ENCODE measurements at places on chromosomes 1 and 21.

- DNase-seq = no peak
Observed at GRCh38 chr1:111179968-111180533, 20.4 kb downstream of the DENND2D start.

DNA sequence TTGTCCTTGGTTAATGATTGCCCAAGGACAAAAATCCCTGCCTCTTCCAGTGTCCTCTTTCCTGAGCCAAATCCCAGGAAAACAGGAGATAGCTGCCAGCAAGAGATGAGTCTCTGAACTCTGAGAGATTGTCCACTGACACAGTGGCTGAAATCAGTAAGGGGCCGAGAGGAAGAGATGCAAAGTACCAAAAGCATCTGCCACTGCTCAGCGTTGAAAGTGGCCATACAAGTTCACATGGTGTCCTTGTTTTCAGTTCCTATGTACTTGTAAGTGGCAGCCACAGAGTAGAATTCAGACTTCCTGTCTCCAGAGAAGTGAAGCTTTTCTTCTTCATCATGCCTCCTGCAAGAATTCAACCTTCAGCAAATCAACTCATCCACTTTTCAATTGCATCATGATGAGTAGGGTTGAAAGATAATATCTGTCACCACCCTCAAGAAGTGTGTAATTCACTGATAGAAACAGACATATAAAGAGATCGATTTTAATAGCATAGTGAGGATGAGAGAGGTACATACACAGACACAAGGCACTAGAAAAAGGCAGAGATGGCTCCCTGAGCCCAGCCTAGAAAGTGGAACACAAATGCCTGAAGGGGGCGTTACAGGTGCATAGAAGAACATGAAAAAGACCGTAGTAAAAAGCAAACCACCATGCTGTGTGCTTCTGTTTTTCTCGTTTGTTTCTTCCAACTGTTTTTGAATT, 185.8 kb downstream of the MRPL39 start:
- DNase-seq = peak; percentile 10

DNA sequence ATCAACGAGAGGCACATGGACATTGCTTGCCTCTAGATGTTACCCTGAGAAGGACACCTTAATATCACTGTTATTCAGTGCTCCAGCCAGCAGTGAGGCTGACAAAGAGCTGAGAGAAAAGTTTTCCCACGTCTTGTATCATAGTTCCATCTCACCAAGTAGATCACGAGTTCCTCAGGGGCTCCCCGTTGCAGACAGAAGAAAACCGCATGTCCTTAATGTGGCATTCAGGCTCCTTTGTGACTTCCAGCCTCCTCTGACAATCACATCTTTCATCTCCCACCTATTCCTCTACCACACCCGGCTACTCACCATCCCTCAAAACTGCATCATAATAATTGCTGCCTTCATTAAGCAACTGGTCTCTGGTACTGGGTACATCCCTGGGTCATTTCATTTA, 75.3 kb downstream of the DMRTA2 start:
- no peak for DNase-seq

- DNase-seq = no peak
Observed at GRCh38 chr1:208179263-208179816, 64.8 kb downstream of the PLXNA2 start.

DNA sequence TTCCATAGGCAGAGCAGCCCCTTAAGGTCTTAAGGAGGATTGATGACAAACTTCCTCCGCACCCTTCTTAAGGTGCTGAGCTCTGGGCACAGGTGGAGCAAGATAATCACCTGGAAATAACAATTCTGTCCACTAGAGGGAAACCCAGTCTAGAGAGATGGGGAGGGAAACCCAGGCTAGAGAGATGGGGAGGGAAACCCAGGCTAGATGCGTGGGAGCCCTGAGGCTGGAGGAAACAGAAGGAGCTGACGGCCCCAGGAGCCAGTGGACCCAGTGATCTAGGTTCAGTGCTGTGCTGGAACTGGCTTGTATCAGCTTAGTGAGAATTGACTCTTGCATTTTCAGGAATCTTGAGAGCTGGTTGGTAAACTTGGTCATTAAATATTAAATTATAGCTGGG, 17.8 kb upstream of the MYCL start:
- DNase-seq = peak; percentile 37

DNA sequence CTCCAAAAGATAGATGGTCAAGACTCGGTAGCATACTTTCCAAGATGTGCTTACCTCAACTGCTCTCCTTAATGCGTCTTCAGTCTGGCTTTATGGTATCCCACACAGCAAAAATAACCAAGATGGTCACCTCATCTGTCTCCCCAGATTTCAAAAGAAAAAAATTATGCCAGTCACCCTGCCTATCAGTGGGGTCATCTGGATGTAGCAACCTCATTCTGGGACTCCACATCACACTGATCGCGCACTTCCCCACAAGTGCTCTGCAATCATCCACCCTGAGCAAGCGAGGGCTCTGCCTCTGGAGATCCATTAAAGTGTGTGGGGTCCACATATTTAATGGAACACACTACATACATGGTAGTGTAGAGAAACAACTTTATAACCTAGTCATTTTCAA, 42.5 kb downstream of the ACBD3 start:
- DNase-seq = no peak

- no peak for DNase-seq
Observed at GRCh38 chr1:8495928-8496401, 178.1 kb downstream of the SLC45A1 start.

DNA sequence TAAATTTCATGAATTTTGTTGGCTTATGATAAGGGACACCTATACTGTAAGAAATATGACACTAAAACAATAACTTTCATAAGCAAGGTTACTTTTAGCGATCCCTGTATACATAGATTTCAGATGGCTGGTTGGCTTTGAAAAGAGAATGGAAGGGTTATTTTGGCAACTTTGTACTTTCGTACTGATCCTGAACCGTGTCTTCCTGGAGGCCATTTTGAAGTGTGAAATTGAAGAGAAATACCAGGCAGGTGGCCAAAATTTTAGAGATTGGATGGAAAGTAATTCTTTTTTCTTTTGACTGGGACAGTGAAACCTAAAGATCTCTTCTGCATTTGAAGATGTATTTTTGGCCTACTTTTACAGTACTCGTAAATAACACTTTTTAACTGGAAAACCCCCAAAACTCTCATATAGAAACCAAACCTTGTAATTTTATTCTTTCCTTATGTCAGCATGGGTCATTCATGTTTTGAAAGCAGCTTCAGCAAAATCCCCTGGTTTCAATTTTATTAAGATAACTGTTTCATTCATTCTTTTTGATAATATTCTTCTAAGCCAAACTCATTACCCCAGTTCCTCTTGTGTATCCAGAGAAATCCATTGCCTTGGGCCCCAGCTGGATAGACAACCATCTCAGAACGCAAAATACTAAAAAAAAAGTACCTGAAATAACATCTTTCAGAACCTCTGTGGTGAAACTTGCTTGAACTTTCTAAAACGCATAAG, 38.4 kb upstream of the ZNF281 start:
- no peak for DNase-seq

DNA sequence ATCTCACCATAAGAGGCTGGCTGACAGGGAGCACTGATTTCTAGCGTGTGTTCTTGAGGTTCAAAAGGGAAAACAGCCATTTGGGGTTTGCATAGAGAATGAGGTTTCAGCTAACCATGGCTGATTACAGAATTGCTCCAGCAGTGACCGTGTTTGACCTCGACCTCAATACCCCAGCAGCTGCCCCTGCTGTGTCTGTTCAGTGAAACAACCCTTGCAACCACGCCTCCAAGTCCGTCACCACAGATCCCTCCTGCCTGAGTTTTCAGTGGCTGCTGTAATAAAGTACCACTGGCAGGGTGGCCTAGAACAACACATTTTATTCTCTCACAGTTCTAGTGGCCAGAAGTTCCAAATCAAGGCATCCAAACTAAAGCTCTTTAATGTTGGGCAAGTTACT, 147.7 kb downstream of the HUNK start:
- DNase-seq = no peak

- no peak for DNase-seq
Observed at GRCh38 chr1:50930193-50930592, 29.9 kb downstream of the FAF1 start.

GRCh38 chr1:62389531-62389930, 47.3 kb upstream of the USP1 start:
- DNase-seq = no peak

DNA sequence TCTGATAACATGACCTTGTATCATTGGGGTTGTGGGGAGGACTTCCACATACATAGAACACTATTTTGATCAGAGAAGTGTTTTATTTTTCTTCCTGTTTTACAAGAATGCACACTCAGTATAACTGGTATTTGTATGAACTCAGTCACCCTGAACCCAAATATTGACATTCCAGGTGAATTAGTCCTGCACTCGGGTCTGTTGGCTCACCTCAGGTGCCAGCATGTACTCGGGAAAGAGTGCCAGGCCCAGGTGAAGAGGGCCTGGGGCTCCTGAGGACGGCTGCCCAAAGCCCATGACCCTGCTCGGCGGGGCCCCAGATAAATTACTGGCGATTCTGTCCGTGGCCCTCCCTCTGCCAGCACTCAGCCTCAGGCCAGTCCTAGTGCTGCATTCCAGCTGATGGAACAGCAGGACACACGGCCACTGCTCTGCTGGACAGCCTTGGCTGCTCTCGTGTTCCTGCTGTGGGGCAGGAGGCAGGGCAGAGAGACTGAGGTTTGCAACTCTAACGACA, 75.4 kb upstream of the TMPRSS2 start:
- no peak for DNase-seq

- DNase-seq = no peak
Observed at GRCh38 chr1:71788113-71788512, 494.2 kb downstream of the NEGR1 start.

- DNase-seq = no peak
Observed at GRCh38 chr21:21397464-21397863, 399.3 kb downstream of the NCAM2 start.

GRCh38 chr1:228894442-228894989, 159.2 kb downstream of the RHOU start:
- DNase-seq = no peak

DNA sequence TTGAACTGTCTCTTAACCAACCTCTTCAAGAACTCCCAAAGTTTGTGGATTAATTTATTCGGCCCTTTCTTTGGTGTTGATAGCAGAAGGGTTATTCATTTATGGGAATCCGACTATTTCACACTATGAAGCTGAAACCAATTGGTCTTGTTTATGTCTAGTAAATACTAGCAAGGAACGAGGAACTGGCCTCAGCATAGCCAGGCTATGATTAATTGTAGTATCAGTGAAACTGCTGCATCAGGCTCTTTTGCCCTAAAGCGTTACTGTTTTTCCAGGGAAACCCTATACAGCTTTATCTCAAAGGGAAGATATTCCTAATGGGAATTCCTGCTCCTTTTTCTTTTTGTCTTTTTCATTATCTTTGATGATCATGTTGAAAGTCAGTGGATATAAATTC, 35.1 kb downstream of the CLEC20A start:
- DNase-seq = no peak

GRCh38 chr1:113978863-113979702, at the start of gene OLFML3:
OLFML3 (plus strand) TSS chr1:113979474; CDS start chr1:113979517, 43 bp downstream.
- no peak for DNase-seq

DNA sequence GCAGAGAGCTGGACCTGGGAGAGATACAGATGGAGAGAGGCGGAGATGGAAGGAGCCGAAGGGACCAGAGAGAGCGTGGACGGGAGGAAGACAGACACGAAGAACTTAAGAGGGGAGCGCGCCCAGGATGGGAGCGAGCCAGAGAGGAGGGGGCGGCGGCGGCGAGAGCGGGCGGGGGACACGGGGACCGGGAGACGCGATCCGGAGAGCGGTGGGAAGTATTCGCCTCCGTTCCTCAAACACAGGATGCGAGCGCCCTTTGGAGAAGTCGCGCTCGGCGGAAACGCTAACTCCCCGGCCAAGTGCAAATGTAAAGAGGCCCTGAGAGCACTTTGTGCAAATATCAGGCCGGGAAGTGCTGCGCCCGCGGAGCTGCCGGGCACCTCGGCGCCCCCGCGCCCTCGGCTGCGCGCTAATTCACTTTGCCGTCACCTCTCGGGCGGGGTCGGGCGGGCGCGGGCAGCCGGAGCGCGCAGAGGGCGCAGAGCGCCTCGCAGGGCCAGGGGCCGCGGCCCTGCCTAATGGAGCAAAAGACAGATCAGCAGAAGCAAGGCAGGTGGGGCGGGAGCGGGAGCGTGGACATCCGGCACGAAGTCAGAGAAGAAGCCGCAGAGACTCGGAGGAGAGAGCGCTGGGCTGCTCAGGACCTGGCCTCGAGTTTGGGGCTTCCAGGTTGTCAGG, 281.2 kb downstream of the RRAGC start:
- DNase-seq = no peak

DNA sequence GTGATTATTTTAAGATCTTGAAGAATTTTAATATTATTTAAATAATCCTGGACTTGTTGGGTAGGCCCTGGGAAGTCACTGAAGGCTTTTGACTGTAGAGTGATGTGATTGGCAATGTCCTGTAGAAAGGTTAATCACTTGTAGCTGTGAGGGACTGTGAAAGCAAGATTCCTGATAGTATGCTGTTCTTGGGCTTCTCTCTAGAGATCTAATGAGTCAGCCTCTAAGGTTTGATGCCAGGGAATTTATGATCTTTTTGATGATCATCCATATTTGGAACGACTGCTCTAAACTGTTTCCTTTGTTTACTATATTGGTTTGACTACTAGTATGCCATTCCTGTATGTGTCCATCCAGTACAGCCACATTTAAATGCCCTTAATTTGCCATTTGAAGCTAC, 56.5 kb downstream of the CAMSAP2 start:
- DNase-seq = no peak

DNA sequence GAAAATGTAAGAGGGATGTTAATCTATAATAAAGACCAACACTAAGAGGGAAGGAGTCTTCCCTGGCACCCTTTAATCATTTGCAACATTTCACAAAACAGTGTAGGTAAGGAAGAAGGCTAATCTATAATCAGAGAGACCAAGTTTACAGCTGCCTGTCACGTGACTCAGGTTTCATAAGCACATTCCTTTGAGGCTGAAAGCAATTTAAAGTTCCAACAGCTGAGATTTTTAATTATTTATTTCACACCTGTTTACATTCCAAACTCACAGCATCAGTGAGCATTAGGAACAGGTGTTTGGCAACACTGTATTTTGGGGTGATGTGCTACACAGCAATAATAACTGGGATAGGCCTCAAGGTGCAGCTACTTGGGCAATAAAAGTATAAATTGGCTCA, 75.7 kb upstream of the PGBD5 start:
- DNase-seq = no peak

DNA sequence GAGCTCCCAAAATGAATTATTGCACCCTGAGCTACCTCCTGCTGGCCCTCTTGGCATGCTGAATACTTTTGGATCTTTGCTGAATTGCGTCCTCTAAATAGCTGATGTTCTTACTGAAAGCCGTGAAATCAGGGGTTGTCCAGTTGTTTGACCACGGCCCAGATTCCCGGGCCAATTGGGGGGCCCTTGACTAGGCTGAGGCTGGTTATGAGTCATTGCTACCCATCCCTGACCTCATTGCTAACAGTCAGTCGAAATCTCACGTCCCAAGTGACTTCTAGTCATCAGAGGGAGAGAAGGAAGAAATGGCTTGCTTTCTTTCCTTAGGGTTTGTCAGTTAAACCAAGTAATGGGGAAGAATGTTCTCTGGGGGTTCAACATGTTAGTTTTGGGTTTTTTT, 37.4 kb downstream of the SMYD2 start:
- no peak for DNase-seq

DNA sequence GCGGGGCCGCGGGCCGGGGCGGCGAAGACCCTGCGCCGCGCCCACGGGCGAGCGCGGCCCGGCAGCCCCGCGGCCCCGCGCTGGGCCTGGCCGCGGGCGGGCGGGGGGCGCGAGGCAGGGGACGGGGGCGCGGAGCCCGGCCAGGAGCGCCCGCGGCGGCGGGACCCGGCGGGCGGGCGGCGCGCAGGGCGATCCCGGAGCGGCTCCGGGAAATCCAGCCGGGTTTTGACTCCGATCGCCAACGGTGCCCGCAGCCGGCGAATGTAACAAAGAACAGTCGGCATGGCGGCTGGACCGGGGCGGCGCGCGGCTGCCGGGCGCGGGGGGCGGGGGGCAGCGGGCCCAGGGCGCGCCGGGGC, 334 bp downstream of the PRDM15 start:
- DNase-seq = peak; percentile 59
